ENCODE measurements at places on chromosomes 5 and 9. TPM values are rescaled to one million over a fixed set of nuclear protein-coding genes. Genes with fewer than 3 reads are reported as not detected.

GRCh38 chr5:18920966-18921365 lies 1067.0 kb downstream of the CDH18 start:
- H3K4me3 ChIP-seq, result no peak overlapping the region
- no peak for DNase-seq
- no peaks in the 10 kb centered on the region for H3K27me3 ChIP-seq
- H3K4me1 ChIP-seq, result no peaks in the 10 kb centered on the region
- no peaks in the 10 kb centered on the region for H3K36me3 ChIP-seq

DNA sequence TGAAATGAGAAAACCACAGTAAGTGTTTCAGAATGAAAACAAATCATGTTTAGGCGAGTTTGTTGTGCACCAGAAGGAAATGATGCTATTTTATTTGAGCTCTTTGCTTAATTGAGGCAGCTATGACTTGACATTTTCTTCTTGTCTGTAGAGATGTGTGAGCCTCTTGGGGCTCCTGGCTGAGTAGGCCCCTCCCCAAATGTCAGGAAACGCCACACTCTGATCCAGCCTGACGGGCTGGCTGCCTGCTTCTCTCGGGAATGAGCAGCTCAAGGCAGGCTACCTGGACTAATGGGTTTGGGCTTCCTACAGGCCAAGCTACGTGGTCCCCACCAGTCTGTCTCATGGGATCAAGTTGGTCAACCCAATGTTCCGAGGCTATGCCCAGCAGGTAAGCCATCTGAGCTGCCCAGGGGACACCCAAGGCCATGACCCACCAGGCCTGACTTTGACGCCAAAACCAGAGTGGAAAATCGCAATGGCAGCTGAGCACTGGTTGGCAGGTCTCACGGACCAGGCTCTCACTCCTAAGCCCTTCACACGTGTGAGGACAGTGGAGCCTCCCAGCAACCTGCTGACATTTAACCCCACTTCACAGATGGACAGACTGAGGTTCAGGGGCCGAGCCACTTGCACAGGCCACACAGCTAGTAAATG lies 29.9 kb downstream of the USP20 start:
- peaks cover 18% of the 10 kb centered on the region for H3K36me3 ChIP-seq
- no peaks in the 10 kb centered on the region for H3K4me1 ChIP-seq
- no peaks in the 10 kb centered on the region for H3K27me3 ChIP-seq
- no peak for DNase-seq
- H3K27ac ChIP-seq, result peak overlapping the region; percentile 63

DNA sequence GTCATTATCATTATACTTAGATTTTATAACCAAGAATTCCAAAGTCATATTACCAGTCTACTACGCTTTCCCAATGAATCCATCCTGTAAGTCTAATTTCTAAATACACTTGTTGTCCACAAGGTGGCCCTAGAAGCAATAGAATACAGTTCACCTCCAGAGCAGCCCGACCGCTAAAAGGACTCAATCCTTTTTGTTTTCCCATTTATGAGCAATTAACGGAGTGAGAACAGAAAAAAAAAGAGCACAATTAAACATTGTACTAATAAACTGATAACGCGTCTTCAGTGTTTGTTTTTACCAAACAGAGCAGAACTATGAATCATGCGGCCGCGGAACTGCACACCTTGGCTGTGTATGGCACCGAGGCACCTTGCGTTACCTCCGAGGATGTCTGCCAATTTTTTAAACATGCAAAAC lies 160.7 kb upstream of the DAPK1 start:
- DNase-seq, result no peak
- H3K36me3 ChIP-seq, result no peaks in the 10 kb centered on the region
- H3K27me3 ChIP-seq, result peaks cover 7% of the 10 kb centered on the region
- H3K4me3 ChIP-seq, result peak overlapping the region; percentile 88

DNA sequence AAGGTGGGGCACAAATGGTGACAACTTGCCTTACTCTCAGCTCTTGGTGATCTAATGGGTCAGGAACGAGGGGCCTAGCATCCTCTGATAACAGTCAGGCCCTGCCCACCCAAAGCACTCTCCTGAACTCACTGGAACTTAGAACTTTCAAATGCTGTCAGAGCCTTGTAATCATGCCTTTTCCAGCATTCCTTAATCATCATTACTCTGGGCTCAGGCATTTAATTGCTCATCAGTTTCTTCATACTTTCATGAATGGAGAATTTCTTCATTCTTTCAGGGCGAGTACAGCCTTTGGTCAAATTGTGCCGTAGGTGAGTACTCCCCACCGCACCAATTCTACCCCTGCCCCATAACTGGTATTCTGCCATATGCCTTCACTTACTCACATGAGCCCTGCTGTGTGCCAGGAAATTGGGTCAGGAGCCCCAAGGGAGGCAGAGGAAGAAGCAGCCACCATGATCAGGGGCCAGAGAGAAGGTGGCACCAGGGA lies 30.2 kb upstream of the DUSP1 start:
- no peaks in the 10 kb centered on the region for H3K36me3 ChIP-seq
- peaks cover 15% of the 10 kb centered on the region for H3K4me1 ChIP-seq
- H3K27me3 ChIP-seq, result no peaks in the 10 kb centered on the region
- no peak overlapping the region for H3K4me3 ChIP-seq
- no peak for DNase-seq

DNA sequence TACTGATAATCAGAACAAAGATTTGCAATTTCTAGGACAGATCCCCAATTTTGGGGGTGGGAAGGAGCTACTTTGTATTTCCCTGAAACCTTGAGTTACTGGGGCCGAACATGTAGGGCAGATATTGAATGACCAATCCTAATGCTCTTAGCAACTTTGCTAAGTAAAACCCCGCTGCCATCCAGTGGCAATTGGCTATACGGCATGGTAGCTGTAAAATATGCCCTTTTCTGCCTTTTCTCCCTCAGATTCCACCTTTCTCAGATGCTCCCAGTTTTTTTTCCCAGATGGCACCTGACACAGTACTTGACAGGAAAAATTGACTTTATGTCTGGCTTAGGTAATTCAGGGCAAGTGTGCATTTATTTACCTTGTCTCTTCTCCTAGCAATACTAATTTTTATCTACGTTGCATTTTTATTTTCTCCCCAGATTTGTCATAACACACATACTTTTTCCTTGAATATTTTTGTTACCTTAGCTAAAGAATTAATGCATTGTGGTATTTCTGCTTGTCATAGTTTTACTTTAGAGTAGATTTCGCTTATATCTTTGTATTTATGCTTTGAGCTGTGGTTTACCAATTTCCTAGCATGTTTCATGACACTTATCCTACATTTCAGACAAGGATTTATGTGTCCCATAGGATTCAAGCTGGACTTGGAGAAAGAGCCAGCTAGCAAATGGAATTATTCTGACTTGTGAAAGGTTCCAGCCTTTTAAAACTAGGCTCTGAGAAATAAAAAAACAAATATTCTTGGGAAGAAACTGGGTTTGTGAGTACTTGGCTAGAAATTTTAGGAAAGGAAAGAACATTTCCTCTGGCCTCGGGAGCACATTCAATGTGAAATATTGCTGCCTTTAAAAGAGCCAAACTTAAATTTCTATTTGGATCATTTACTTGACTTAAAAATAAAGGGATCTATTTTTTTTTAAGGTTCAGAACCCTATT lies 37.4 kb downstream of the PIK3R1 start:
- no peak overlapping the region for H3K27ac ChIP-seq
- peaks cover 88% of the 10 kb centered on the region for H3K4me1 ChIP-seq
- no peak for DNase-seq
- no peak overlapping the region for H3K4me3 ChIP-seq

- peaks cover 31% of the 10 kb centered on the region for H3K36me3 ChIP-seq
- DNase-seq, result no peak
- H3K27ac ChIP-seq, result peak overlapping the region; percentile 90
- H3K4me3 ChIP-seq, result peak overlapping the region; percentile 74
- no peaks in the 10 kb centered on the region for H3K27me3 ChIP-seq
Measured at GRCh38 chr5:177468685-177469628, 4.5 kb downstream of the DBN1 start.

DNA sequence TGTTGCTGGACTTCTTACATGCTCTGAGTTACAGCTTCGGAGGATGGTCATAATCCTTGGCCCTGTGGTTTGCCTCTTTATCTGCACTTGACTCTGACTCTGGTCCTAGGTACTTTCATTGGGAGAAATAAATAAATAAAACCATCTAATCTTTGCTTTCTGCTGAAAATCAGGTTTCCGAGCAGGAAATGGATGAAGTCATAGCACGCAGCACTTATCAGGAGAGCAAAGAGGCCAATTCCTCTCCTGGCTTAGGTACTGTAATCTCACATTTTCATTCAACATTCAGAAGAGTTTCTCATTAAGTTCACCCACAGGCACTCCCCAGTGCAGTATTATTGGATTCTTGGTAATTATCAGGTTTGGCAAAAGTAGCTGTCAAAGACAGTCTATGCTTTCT lies 104.7 kb downstream of the GOLPH3 start:
- no peak overlapping the region for H3K4me3 ChIP-seq
- H3K36me3 ChIP-seq, result peaks cover 5% of the 10 kb centered on the region
- DNase-seq, result no peak
- no peaks in the 10 kb centered on the region for H3K27me3 ChIP-seq
- H3K4me1 ChIP-seq, result no peaks in the 10 kb centered on the region

GRCh38 chr9:7147121-7148090 lies 389.6 kb downstream of the KDM4C start:
- peaks cover 20% of the 10 kb centered on the region for H3K4me1 ChIP-seq
- DNase-seq, result no peak
- H3K36me3 ChIP-seq, result no peaks in the 10 kb centered on the region
- H3K4me3 ChIP-seq, result peak overlapping the region; percentile 21
- no peaks in the 10 kb centered on the region for H3K27me3 ChIP-seq
- H3K27ac ChIP-seq, result peak overlapping the region; percentile 10

DNA sequence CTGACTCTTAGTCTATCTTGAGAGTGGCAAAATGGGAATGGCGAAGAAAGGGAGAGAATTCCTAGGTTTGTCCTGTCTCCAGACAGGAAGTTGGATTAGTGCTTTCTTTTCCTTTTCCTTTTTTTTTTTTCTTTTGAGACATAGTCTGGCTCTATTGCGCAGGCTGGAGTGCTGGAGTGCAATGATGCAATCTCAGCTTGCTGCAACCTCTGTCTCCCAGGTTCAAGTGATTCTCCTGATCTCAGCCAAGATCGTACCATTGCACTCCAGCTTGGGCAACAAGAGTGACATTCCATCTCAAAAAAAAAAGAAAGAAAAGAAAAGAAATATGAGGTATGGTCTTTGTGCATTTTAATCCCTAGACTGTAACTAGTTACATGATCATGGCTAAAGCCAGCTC lies 12.6 kb upstream of the KIF27 start:
- H3K4me3 ChIP-seq, result no peak overlapping the region
- H3K27ac ChIP-seq, result no peak overlapping the region
- no peak for DNase-seq
- H3K36me3 ChIP-seq, result no peaks in the 10 kb centered on the region
- no peaks in the 10 kb centered on the region for H3K27me3 ChIP-seq

- H3K4me3 ChIP-seq, result peak overlapping the region; percentile 39
- H3K27me3 ChIP-seq, result no peaks in the 10 kb centered on the region
- DNase-seq, result peak; percentile 87
- no peaks in the 10 kb centered on the region for H3K36me3 ChIP-seq
Measured at GRCh38 chr9:113590991-113591898, 127.7 kb downstream of the RGS3 start.

DNA sequence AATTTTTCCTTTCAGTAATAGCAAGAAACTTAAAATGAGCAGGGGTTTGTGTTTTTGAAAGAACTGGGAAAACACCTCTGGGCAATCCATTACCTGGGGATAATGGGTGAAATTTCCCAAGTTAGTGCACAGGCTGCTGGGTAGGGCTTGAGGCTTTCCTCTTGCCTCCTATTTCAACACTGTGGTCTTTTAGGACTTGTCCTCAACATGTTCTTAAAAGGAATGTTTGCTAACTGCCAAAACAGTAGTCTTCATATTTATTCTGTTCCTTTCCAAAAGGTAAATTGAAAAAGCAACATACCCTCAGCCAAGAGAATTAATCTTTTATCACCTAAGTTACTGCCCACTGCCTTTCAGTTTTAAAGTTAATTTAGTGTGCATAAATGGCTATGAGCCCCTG lies 158.3 kb upstream of the CCDC152 start:
- H3K4me3 ChIP-seq, result no peak overlapping the region
- no peak for DNase-seq
- no peaks in the 10 kb centered on the region for H3K4me1 ChIP-seq

- no peak overlapping the region for H3K27ac ChIP-seq
- no peak for DNase-seq
- H3K4me3 ChIP-seq, result no peak overlapping the region
- H3K4me1 ChIP-seq, result peaks cover 11% of the 10 kb centered on the region
Measured at GRCh38 chr9:7210854-7211637, 453.3 kb downstream of the KDM4C start.

DNA sequence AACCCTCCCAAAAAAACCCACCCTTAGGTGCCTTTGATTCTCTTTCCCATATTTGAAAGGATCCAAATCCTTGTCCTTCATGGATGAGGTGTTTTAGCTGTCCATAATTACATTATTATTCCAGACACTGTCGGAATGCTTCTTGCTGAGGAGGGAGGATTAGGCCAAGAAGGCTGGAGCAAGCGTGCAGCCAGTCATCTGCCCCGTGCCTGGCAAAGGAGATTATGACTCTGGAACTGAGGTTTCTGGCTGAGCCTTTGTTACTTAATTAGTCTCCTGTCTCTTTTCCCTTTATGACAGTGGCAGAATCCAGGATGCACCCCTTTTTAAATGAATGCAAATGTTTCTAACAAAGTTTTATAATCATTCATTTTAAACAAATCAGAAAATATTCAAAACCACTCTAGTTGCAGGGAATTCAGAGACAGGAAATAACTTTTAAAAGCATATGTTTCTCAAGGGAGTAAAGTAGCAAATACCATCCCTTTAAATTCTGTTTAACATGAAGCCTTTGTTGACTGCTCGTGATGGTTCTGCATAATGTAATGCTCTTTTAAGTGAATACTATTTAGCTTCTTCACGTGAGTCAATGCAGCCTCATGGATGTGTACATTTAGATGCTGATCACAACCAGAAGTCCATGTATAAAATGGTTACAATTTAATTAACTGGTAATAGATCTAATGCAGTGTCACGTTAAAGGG lies 69.8 kb downstream of the GALNT10 start:
- no peak for DNase-seq
- H3K4me3 ChIP-seq, result no peak overlapping the region
- H3K4me1 ChIP-seq, result peaks cover 4% of the 10 kb centered on the region
- no peak overlapping the region for H3K27ac ChIP-seq
- H3K27me3 ChIP-seq, result peaks cover 12% of the 10 kb centered on the region

DNA sequence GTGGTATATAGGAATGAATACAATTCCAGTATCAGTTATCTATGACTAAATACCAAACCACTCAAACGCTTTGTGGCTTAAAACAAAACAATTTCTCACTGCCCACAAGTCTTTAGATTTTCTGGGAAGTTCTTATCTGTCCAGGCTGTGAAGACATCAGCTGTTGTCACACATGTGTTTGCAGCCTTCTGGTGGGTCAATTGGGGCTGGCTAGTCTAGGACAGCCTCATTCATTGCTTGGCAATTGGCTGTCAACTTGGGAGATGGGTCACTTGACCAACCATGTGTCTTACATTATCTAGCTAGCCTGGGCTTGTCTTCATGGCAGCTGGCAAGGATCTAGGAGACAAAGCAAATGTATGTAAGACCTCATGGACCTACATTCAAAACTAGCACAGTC lies 53.8 kb upstream of the PAPPA start:
- peaks cover 18% of the 10 kb centered on the region for H3K4me1 ChIP-seq
- DNase-seq, result no peak
- no peaks in the 10 kb centered on the region for H3K36me3 ChIP-seq

- no peak for DNase-seq
- H3K36me3 ChIP-seq, result no peaks in the 10 kb centered on the region
- no peaks in the 10 kb centered on the region for H3K4me1 ChIP-seq
- no peak overlapping the region for H3K4me3 ChIP-seq
Measured at GRCh38 chr5:104095527-104095926, 532.9 kb upstream of the NUDT12 start.

The FAM174A gene
- 14.2 TPM for total RNA-seq

All from type B pancreatic cell (in vitro differentiated cells).